ENCODE measurements at places on chromosomes 6 and 20.

GRCh38 chr6:45327956-45328522, at the start of gene RUNX2:
Gene RUNX2, plus strand, starts transcription at chr6:45328330. Its CDS starts 397 bp downstream, at chr6:45328727.
- no peak for DNase-seq

DNA sequence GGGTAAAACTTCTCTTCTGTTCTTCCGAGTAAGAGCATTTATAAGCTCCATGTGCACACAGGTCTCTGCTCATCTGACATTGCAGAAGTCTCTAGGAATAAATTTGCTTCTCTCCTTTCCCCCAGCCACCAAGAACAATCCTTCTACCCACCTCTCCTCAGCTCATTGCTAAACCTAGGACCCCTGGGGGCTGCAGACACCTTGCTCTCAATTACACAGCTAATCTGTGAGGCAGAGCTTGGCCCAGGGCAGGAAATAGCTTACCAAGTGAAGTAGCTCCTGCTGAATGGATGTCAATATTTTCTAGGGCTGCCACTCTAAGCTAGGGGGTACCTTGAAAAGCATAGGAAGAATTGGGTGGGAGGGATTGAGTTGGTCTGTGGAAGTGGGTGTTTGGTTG, 44.0 kb downstream of the EIF2S2 start:
- DNase-seq, result no peak

- no peak for DNase-seq
Observed at GRCh38 chr6:5540370-5540769, 279.1 kb downstream of the FARS2 start.

DNA sequence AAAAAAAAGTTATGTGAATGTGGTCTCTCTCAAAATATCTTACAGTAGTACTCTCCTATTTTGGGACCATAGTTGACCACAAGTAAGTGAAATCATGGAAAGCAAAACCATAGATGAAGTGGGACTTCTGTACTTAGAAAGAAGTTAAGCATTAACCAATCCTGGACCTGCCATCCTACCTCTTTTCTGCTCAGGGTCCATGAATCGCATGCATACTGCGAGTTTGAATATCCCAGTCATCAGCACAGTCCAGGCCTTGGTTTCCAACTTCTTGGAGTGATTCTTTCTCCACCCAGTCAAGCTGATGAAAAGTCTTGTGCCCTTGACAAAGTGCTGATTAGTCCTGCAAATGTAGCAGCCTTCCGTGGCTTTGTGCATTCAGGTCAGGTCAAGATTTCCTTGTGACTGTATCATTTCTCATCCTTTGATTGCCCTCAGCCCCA, 46.0 kb downstream of the RNF217 start:
- peak; percentile 86 for DNase-seq

- no peak for DNase-seq
Observed at GRCh38 chr6:154567695-154568220, 57.3 kb upstream of the CNKSR3 start.

DNA sequence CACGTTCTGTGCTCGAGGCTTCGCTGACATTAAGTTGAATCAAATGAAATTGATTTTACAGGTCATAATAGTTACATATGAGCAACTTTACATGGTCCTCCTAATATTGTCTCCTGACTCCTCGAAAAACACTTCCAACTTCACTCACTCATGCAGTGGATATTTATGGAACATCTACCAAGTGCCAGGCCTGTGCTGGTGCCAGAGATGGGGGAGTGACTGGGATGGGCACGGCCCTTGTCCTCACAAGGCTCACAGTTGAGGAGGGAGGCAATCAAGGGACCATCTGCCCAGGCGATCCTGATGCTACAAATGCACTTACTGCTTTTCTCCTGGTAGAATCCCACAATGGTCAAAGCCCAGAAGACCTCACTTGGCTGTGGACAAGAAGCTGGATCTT, 426.4 kb downstream of the PREX1 start:
- no peak for DNase-seq

- DNase-seq, result no peak
Observed at GRCh38 chr20:8557711-8558110, 425.6 kb downstream of the PLCB1 start.

GRCh38 chr20:60628749-60629148, 623.3 kb upstream of the CDH4 start:
- no peak for DNase-seq

DNA sequence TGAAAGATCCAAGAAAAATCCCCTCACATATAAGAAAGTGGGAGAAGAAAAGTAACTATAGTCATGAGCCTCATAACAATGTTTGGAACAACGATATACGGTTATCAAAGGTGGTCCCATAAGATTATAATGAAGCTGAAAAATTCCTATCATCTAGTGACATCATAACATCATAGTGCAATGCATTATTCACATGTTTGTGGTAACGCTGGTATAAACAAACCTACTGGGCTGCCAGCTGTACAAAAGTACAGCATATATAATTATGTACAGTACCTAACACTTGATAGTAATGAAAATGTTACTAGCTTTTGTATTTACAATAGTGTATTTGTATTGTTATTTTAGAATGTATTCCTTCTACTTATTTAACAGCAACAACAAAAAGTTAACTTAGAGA, 240.7 kb downstream of the RNGTT start:
- no peak for DNase-seq

DNA sequence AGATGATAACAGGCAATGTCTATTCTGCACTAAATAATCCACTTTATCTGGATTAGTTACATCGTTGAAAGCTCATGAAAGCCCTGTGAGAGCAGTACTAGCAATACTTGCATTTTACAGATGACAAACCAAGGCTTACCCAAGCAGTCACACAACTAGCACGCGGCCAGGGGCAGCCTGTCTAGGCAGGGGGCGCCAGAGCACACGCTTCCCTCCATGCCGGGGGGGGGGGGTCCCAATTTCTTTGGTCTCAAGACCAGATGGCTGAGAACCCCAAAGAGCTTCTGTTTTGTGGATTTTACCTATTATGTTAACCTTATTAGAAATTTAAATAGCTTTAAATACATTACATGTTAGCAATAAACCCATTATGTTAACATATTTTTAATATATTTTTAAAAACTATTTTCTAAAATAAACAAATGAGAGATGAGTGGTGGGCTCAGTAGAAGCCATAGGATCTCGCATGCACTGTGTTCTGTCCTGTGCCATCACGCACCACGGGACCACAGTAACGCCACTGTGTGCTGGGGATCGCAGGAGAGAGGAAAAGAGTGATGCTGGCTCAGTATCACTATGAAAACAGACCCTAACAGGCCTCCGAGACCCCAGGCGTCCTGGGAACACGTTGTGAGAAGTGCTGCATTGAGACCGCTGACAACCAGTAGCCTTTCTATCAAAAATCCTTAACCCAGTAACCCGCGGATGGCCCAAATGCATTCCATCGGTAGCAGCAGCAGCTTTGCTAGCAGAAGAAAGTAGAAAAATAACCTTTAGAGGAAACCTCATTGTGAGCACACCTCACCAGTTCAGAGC, 5.3 kb upstream of the PRR18 start:
- peak; percentile 3 for DNase-seq

DNA sequence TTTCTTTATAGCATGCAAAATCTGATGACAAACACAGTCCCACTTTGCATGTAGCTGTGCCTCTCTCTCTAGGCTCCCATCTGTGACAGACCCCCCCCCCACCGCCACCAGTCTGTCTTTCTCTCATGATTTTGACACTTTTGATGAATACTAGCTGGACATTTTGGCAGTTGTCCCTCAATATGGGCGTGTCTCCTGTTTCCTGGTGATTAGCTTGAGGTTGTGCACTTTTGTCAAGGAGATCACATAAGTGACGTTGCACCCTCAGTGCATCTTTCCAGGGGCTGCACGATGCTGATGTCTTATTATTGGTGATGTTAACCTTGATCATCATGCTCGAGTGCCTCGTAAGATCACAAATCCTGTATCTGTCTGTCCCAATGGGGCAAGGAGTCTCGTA, 155.1 kb downstream of the EYA2 start:
- no peak for DNase-seq
